ENCODE measurements at places on chromosomes 12 and 14.
A peak's percentile ranks its signal among the peaks of the same experiment; 100 is the strongest.

DNA sequence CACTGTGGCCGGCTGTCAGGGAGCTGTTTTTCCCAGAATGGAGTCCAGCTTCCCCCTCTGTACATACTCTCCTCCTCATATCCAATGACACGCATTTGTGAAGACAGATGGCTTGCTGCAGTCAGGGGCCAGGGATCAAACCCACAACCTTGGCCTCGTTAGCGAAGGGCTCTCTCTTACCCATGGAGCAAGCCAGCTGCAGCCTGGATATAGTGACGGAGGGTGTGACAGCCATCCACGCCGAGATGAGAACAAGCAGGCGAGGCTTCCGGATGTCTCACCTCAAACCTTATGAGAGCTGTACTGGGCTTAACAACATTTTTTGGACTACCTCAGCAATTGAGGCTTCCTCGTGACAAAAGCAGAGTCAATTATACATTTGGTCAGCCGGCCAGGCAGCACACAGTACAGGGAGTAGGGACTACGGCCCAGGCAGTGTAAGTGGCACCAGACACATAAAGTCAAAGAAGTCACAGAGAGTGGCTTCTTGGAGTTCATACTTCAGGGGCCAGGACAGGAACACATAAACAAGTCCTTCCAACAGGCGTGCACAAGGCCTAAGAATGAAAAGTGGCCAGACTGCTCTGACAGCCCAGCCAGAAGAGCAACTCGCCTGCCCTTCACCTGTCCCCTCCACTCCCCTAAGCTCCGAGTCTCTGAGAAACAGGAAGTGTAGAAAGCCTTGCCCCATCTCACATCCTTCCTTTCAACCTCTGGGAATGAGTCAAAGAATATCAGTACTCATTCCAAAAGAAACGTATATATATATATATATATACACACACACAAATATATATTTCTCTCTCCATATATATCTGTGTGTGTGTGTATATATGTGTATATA is 115.1 kb downstream of the TTC7B start:
- no peak for DNase-seq

DNA sequence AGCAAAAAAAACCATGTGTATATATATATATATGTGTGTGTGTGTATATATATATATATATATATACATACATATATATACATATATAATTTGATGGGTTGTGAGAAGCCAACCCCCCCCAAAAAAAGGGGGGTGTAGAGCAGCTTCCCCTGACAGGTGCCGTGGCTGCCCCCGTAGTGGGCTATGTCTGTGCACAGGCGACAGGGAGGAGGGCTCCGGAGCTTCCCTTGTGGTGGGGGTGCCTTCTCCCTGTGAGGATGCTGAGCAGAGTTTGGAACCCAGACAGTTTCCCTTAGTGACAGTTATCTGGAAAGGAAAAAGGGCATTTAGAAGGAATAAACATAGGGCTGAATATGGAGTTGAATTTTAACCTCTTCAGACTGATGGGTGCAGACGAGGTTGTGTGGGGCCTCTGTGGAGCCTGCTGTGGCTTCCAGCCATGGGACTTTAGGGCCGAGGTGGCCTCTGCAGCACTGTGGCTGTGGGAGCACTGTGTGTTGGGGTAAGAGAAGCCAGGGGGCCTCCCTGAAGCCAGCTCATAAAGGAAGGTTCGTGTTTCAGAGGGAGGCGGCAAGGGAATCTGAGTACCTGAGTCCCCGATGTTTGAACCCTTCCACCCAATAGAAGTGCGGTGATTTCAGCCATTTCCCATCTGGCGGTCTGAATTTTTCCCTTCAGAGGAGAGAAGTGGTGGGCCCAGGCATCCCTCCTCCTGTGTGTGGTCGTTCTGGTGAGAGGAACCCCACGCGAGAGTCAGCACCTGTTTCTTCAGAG is 19.8 kb downstream of the XRCC3 start:
- no peak for DNase-seq

DNA sequence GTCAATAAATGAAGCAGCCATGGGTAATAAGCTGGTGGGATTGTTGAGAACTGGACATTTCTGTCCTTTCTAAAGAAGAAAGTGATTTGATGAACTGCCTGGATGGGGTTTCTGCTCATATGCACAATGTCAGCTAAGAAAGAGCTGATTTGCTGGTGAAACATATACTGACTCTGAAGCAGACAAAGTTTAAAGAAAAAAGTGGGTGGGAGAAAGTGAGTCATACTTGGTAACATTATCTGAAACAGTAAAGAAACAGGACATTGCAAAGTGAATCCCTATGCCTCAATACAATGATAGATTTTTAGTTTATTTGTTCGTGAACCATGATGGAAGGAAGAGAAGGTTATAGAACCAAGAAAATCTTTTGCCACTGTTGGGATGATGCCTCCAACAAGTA is 95.6 kb upstream of the DNM1L start:
- no peak for DNase-seq

- DNase-seq = no peak
Measured at GRCh38 chr12:49838973-49839633, 3.8 kb downstream of the BCDIN3D start.

DNA sequence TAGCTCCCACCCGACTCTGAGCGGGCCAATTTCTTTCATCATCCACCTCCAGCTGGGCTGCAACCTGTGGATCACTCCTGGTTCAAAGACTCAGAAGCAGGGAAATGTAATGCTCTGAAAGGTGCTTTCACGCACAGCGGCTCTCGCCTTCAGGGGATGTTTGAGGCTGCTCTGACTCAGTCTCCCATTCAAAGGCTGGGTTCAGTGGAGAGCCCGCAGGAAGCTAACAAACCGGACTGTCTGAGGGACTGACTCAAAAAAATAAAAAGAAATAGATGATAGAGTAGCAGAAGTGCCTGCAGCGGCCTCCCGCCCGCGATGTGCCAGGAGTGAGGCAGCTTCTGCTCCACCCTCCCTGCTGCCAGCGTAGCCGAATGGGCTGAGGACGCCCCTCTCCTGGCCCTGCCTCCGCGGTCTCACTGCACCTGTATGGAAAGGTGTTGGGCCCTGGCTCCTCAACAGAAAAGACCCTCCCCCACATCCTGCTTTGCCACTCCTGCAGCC is 98.0 kb downstream of the GCH1 start:
- DNase-seq = no peak

DNA sequence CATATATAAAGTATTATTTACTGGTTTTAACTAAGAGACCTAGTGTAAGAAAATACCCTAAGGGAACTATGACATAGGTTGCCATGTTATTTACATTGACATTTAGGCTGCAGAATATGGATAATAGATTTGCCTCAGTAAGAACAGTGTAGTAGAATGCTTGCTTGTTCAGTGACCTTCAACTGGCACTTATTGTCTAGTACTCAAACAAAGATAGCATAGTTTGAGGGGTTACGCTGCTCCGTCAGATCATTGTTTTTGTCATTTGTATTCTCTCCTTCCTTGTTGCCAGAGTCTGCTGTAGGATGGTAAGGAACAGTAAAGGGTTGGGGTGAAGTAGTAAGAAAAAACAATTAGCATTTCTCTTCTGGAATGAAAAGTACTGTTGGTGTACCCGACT is 33.2 kb downstream of the TOGARAM1 start:
- no peak for DNase-seq

- DNase-seq = no peak
Measured at GRCh38 chr12:8069582-8069981, 3.4 kb upstream of the C3AR1 start.

GRCh38 chr14:102557434-102558226 is 34.8 kb upstream of the RCOR1 start:
- DNase-seq = no peak

DNA sequence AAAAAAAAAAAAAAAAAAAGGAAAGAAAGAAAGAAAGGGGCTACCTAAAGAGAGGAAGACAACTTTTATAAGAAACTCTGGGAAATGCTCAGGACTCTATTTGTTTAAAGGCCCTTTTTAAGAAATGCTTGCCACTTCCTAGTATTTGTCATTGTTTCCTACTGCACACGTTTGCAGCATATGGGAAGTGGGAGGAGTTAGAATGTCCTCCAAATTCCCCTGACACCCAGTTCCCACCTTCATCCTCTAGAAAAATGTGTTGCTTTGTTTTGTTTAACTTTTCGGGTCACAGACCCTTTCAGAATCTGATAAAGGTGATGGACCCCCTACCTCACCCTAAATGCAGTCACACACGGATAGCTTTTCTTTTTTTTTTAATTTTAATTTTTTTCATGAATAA is 40.8 kb downstream of the NINJ2 start:
- DNase-seq = no peak

DNA sequence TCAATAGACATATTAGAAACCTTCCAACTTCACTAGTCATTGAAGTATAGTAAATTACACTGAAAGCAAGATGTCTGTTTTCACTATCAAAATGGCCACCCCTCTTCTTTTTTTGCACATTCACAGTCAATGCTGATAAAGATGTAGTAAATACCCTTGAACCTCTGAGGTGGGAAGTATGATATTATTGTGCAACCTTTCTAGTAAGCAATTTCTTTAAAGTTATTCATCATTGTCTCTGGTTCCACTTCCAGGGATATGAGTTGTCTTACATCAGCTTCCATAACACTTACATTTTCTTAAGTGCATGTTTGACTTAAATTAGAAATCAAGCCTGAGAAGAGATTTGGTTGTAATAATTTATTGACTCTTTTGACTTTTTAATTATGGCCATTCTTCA is 453.9 kb upstream of the MGAT4C start:
- DNase-seq = no peak

GRCh38 chr14:78788467-78789360 is 618.5 kb downstream of the NRXN3 start:
- DNase-seq = no peak

- DNase-seq = no peak
Measured at GRCh38 chr12:13948621-13949020, 32.8 kb downstream of the GRIN2B start.

DNA sequence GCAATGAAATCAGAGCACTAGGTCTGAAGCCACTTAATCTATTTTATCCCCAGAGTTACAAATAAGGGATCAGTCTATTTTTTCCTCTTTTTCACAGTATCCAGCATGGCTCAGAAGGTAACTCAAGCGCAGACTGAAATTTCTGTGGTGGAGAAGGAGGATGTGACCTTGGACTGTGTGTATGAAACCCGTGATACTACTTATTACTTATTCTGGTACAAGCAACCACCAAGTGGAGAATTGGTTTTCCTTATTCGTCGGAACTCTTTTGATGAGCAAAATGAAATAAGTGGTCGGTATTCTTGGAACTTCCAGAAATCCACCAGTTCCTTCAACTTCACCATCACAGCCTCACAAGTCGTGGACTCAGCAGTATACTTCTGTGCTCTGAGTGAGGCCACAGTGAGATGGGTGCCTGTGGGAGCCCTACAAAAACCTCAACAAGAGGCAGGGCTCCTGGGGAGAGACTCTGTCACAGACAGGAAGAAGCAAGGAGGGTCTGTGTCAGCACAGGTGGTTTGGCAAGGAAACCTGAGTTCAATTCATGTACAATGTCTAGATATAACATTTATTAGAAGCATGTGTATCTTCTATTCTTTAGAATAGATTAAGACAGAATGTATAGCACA is 334.3 kb upstream of the OR4E1 start:
- no peak for DNase-seq

- DNase-seq = no peak
Measured at GRCh38 chr12:112170971-112171596, 45.7 kb downstream of the TRAFD1 start.

DNA sequence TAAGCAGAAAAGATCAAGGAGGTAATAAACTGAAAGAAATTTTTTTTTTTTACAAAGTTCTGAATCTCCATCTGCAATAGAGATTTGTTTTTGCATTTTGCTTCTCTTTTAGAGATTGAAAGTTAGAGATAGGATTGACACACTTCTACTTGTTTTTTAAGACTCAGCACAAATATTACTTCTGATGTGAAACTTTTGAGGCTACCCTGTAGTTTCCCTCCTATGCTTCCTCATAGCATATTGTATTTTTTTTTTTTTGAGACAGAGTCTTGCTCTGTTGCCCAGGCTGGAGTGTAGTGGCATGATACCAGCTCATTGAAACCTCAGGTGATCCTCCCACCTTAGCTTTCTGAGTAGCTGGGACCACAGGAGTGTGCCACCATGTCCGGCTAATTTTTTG is 32.1 kb upstream of the SGPP1 start:
- no peak for DNase-seq

GRCh38 chr12:79454338-79454843 is 236.4 kb downstream of the PAWR start:
- no peak for DNase-seq

DNA sequence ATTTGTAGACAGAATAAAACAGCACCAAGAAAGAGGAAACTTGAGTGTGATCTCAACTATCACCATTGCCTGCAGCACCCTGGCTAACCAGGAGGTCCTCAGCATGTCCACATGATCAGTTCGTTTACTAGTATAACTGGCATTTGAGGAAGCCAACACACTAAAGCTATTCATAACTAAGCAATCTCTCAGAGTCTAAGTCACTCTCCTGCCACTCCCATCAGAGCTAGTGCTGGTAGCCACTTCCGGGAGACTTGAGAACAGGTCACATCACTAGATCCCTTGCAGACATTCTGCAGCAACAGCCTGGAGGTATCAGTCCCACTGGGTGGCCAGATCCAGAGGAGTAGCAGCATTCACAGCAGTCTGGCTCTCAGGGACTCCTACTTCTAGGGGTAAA is 352.9 kb upstream of the OR4E1 start:
- DNase-seq = no peak

GRCh38 chr12:92675092-92675865 is 27.5 kb upstream of the PLEKHG7 start:
- no peak for DNase-seq

- no peak for DNase-seq
Measured at GRCh38 chr14:22547948-22548750, 40.9 kb downstream of the DAD1 start.

- DNase-seq = no peak
Measured at GRCh38 chr12:104510873-104511440, 54.2 kb downstream of the CHST11 start.

- DNase-seq = no peak
Measured at GRCh38 chr12:101009274-101009673, 200.8 kb downstream of the SLC5A8 start.

GRCh38 chr14:100282766-100283419 is 23.4 kb downstream of the SLC25A29 start:
- DNase-seq = no peak

GRCh38 chr12:32603858-32604257 is 75.2 kb upstream of the DNM1L start:
- DNase-seq = peak; percentile 5

- no peak for DNase-seq
Measured at GRCh38 chr12:118534003-118534402, 157.6 kb downstream of the SUDS3 start.

DNA sequence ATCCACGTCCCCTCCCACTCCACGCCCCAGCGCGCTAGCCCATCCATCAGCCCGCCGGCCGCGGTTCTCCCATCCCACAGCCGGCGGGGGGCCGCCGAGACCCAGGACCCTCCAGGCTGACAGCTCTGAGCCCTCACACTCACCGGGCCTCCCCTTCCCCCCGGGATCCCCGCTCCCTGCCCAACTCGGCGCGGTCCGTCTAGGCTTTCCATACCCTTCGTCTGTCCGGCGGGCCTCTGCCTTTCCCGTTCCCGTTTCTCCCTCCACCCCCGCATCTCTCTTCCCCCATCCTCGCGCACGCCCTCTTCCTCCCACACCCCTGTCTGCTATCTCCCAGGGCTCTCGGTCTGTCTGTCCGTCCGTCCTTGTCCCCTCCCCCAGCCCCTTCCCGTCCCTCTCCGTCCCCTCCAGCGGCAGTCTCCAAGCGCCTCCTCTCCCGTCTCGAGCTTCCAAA is 726 bp downstream of the ZFHX2 start:
- no peak for DNase-seq

- DNase-seq = no peak
Measured at GRCh38 chr14:77107228-77107627, 9.2 kb downstream of the CIPC start.

GRCh38 chr12:109804820-109805761 is 28.1 kb downstream of the TRPV4 start:
- DNase-seq = peak; percentile 23

- DNase-seq = no peak
Measured at GRCh38 chr12:84813780-84814663, 98.6 kb downstream of the SLC6A15 start.

All from stimulated activated CD4-positive, alpha-beta T cell treated with anti-CD3 and anti-CD28 coated beads, Interleukin-15, amount 100 ng/mL, for 48 hours (primary cell).